ENCODE measurements at places on chromosomes 3 and 15. TPM values are rescaled to one million over a fixed set of nuclear protein-coding genes. Genes with fewer than 3 reads are reported as not detected.

The RHOV gene
- total RNA-seq = 52.2 TPM

The TIPARP gene
- 73.1 TPM for total RNA-seq

The CA12 gene
- 113 TPM for total RNA-seq

The CEMIP gene
- 4.8 TPM for total RNA-seq

The PYDC2 gene
- not detected for total RNA-seq

The JMJD7 gene
- 28.8 TPM for total RNA-seq

The MESP1 gene
- not detected for total RNA-seq

The BSN gene
- total RNA-seq = 0.05 TPM

The PP2D1 gene
- total RNA-seq = not detected

The RTP1 gene
- not detected for total RNA-seq

The THUMPD3 gene
- 31.7 TPM for total RNA-seq

The SCN11A gene
- not detected for total RNA-seq

The GPR156 gene
- total RNA-seq = 0.14 TPM

The GP9 gene
- not detected for total RNA-seq

The RARB gene
- total RNA-seq = 1.9 TPM

The ITIH3 gene
- not detected for total RNA-seq

The ZBBX gene
- not detected for total RNA-seq

The MUC4 gene
- not detected for total RNA-seq

The PLA2G4B gene
- 18.6 TPM for total RNA-seq

The AZI2 gene
- 27.1 TPM for total RNA-seq

The VGLL3 gene
- total RNA-seq = 0.65 TPM

The COL8A1 gene
- total RNA-seq = 6.8 TPM

The NFKBIZ gene
- 47.5 TPM for total RNA-seq

The A4GNT gene
- not detected for total RNA-seq

Data from airway epithelial cell (primary cell).